Endodermal cell (in vitro differentiated cells): ENCODE measurements at places on chromosomes 11 and 22. TPM values are rescaled to one million over a fixed set of nuclear protein-coding genes. Genes with fewer than 3 reads are reported as not detected.

- H3K4me3 ChIP-seq = no peak overlapping the region
- H3K27me3 ChIP-seq = no peaks in the 10 kb centered on the region
- no peaks in the 10 kb centered on the region for H3K36me3 ChIP-seq
- peaks cover 19% of the 10 kb centered on the region for H3K4me1 ChIP-seq
These were observed 33.9 kb downstream of the MAML2 start for GRCh38 chr11:96309016-96309642.

- peaks cover 8% of the 10 kb centered on the region for H3K4me1 ChIP-seq
- peak overlapping the region; percentile 88 for H3K27ac ChIP-seq
- H3K36me3 ChIP-seq = peaks cover 49% of the 10 kb centered on the region
- DNase-seq = peak; percentile 75
These were observed 2.8 kb downstream of the MYH9 start for GRCh38 chr22:36384766-36385481.

GRCh38 chr11:21582791-21583190 is 610.1 kb upstream of the ANO5 start:
- no peaks in the 10 kb centered on the region for H3K36me3 ChIP-seq
- no peak overlapping the region for H3K27ac ChIP-seq
- no peak overlapping the region for H3K4me3 ChIP-seq
- H3K27me3 ChIP-seq = peaks cover 17% of the 10 kb centered on the region
- H3K4me1 ChIP-seq = no peaks in the 10 kb centered on the region

GRCh38 chr11:22785251-22785650 is 44.4 kb downstream of the SVIP start:
- no peak for DNase-seq
- H3K27me3 ChIP-seq = no peaks in the 10 kb centered on the region
- H3K36me3 ChIP-seq = no peaks in the 10 kb centered on the region
- H3K27ac ChIP-seq = peak overlapping the region; percentile 67
- H3K4me1 ChIP-seq = no peaks in the 10 kb centered on the region

DNA sequence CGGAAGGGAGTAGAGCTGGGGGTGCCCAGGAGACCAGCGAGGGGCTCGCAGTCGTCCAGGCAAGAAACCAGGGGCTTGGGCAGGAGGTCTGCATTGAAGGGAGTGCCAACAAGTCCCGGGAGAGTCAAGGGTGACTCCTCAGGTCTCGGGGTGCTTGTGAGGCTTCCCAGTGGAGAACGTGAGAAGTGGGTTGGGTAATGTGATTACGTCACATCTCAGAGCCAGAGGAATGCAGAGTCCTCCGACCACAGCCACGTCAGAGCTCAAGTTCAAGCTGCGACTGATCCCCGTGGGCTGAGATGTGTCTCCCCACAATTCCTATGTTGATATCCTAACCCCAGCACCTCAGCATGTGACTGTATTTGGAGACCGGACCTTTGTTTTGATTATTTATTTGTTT is 89.7 kb upstream of the SHANK2 start:
- H3K4me3 ChIP-seq = no peak overlapping the region
- no peaks in the 10 kb centered on the region for H3K27me3 ChIP-seq
- DNase-seq = no peak
- H3K36me3 ChIP-seq = no peaks in the 10 kb centered on the region
- H3K4me1 ChIP-seq = no peaks in the 10 kb centered on the region
- no peak overlapping the region for H3K27ac ChIP-seq

- H3K27ac ChIP-seq = no peak overlapping the region
- no peak overlapping the region for H3K4me3 ChIP-seq
- peak; percentile 55 for DNase-seq
- H3K27me3 ChIP-seq = no peaks in the 10 kb centered on the region
- no peaks in the 10 kb centered on the region for H3K4me1 ChIP-seq
These were observed 173.4 kb upstream of the SESN3 start for GRCh38 chr11:95404370-95404769.

DNA sequence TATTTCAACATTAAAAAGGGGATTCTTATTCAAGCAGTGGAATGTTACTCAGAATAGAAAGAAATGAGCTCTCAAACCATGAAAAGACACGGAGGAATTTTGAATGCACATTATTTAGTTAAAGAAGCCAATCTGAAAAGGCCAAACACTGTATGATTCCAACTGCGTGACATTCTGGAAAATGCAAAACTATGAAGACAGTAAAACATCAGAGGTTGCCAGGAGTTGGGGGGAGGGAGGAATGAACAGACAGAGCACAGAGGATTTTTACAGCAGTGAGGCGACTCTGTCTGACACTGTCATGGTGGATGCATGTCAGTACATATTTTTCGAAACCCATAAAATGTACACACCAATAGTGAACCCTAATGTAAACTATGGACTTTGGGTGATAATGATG is 22.9 kb upstream of the THY1 start:
- H3K27me3 ChIP-seq = no peaks in the 10 kb centered on the region
- H3K4me3 ChIP-seq = no peak overlapping the region
- H3K4me1 ChIP-seq = no peaks in the 10 kb centered on the region
- no peak overlapping the region for H3K27ac ChIP-seq
- no peaks in the 10 kb centered on the region for H3K36me3 ChIP-seq

GRCh38 chr22:49257551-49257961 is 570.1 kb downstream of the BRD1 start:
- DNase-seq = peak; percentile 20
- H3K36me3 ChIP-seq = no peaks in the 10 kb centered on the region
- no peak overlapping the region for H3K4me3 ChIP-seq
- no peaks in the 10 kb centered on the region for H3K4me1 ChIP-seq
- H3K27ac ChIP-seq = no peak overlapping the region

- H3K4me3 ChIP-seq = no peak overlapping the region
- H3K27me3 ChIP-seq = no peaks in the 10 kb centered on the region
- H3K4me1 ChIP-seq = no peaks in the 10 kb centered on the region
- H3K36me3 ChIP-seq = no peaks in the 10 kb centered on the region
These were observed 8.3 kb upstream of the INSC start for GRCh38 chr11:15106201-15106965.

- no peak for DNase-seq
- H3K27me3 ChIP-seq = no peaks in the 10 kb centered on the region
- no peak overlapping the region for H3K4me3 ChIP-seq
- no peak overlapping the region for H3K27ac ChIP-seq
- peaks cover 90% of the 10 kb centered on the region for H3K36me3 ChIP-seq
These were observed 32.4 kb upstream of the CLNS1A start for GRCh38 chr11:77669848-77670511.

GRCh38 chr22:50674130-50674500 is 1.5 kb downstream of the SHANK3 start:
- no peak overlapping the region for H3K4me3 ChIP-seq
- no peaks in the 10 kb centered on the region for H3K36me3 ChIP-seq
- peaks cover 22% of the 10 kb centered on the region for H3K27me3 ChIP-seq
- no peaks in the 10 kb centered on the region for H3K4me1 ChIP-seq
- peak; percentile 67 for DNase-seq

DNA sequence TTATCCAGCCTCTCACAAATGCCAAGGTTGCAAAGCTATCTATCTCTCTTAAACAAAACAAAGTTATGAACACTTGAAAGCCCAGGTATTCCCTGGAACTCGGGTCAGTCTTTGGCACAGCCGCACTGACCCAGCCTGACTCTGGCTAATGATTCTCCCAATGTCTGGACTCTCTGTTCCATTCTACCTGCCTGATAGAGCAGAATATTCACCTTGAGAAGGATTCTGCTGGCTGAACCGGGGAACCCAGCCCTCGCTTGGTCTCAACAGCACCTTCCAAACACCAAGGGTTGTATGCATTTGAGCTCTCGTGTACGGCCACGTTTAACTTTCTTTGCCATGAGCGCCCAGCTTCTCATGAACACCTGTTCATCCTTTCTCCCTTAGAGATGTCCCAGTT is 116.8 kb downstream of the ZBTB16 start:
- no peak overlapping the region for H3K4me3 ChIP-seq
- no peak for DNase-seq
- H3K36me3 ChIP-seq = no peaks in the 10 kb centered on the region
- no peak overlapping the region for H3K27ac ChIP-seq

CNTF gene
- total RNA-seq = 1.8 and 3.7 TPM in 2 replicates

MS4A4A gene
- total RNA-seq = not detected in 2 replicates

UBE2L6 gene
- 11.3 to 14.2 TPM (median 12.5 TPM) in 3 replicates for total RNA-seq

TUB gene
- 14.3 and 15.8 TPM in 2 replicates for total RNA-seq

CHRM4 gene
- 0.46 and 0.50 TPM in 2 replicates for total RNA-seq

LSP1 gene
- not detected in 3 replicates for total RNA-seq
